ENCODE measurements at places on chromosomes 11 and 22.

DNA sequence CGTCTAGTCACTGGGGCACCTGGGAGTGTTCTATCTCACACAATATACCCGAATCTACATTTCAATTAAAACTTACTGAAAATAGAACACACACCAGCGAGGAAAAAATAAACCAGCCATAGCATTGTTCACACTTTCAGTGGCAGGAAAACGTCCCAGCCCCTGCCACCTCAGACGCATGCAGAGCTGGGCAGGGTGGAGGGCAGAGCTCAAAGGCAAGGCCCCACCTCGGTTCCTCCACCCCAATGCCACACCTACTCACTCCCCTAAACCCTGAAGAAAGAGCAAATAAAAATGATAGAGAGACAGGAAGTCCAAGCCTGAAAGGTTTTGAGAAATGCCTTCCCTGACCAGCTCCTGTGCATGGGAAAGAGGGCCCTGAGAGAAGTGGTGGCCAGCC is 14.8 kb downstream of the B3GNT6 start:
- no peak for DNase-seq

DNA sequence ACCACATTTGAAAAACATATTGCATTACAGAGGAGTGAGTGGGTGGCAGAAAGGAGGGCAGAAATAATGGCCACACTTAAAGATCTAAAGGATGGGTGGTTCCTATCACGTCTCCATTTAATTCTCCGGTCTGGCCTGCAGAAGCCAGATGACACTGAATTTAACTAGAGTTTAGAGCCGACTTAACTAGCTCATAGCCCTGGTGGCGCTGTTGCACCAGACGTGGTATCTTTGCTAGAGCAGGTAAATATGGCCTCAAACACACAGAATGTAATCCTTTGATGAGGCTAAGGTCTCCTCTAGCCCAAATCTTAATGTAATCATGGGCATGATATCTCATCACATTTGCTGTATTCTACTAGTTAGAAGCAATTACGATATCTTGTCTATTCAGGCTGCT is 51.5 kb upstream of the GAL start:
- DNase-seq, result peak; percentile 59

- DNase-seq, result peak; percentile 61
These were observed 1.5 kb upstream of the TRABD start for GRCh38 chr22:50184004-50184901.

GRCh38 chr11:66183494-66184048 is 84.9 kb upstream of the RAB1B start:
- no peak for DNase-seq

GRCh38 chr11:112734207-112734606 is 227.0 kb upstream of the NCAM1 start:
- DNase-seq, result peak; percentile 46

- DNase-seq, result no peak
These were observed 11.0 kb downstream of the RBFOX2 start for GRCh38 chr22:36017651-36018091.

DNA sequence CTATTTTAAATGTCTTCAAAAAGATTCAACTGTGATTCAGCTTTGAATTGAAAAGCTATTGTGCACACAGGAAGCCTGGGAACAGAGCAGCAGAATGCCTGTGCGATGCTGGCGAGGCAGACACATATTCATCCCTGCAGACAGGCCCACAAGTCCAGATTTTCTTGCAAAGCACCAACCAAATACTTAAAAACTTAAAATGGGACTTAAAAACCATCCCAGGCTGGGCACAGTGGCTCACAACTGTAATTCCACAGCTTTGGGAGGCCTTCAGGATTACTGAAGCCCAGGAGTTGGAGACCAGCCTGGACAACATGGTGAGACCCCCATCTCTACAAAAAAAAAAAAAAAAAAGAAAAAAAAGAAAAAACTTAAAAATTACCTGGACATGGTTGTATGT is 122.6 kb upstream of the SERPIND1 start:
- no peak for DNase-seq

- peak; percentile 25 for DNase-seq
These were observed 12.3 kb downstream of the ARFGAP3 start for GRCh38 chr22:42844756-42845155.

DNA sequence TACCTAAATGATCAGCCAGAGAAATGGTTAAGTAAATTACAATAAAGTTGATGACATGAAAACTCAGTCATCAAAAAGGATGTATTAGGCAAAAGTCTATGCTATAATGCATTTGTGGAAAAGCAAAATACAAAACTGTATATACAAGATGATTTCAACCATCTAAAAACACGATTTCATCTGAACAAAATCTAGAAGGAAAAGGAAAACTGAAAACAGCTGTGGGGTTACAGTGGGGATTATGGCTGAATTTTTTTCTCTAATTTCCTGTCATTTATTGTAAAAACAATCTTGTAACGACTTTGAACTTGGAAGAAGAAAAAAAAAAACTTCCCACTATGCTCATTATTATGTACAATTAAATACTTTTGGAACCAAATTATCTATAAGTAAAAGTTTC is 30.3 kb downstream of the CHEK2 start:
- DNase-seq, result peak; percentile 10

DNA sequence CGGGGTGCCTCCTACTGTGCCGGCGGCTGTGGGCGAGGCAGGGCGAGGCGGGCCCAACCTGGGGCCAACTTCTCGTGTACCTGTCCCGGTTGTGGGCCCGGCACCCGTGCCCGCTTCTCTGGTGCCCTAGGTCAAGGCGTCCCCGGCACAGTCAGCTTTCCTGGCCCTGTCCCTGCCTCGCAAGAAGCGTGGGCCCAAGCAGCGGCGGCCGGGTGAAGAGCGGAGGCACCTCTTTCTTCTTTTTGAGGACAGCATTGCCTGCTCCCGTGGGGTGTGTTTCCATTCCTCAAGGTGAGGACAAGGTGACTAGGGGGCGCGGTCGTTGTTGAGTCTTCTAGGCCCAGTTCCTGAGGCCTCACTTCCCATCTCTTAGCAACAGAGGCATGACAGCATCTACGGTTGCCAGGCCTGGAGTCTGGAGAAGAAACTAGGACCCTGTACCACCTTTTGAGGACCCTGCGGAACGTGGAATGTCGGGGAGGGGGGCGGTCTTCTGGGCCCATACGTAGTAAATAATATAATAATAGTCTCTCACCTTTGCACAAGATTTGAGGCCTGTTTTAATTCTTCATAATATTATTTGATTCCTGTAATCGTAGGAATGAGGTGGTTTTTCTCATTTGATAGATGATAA is 418 bp downstream of the ACO2 start:
- no peak for DNase-seq

GRCh38 chr11:47573321-47573720 is 5.4 kb downstream of the KBTBD4 start:
- no peak for DNase-seq

DNA sequence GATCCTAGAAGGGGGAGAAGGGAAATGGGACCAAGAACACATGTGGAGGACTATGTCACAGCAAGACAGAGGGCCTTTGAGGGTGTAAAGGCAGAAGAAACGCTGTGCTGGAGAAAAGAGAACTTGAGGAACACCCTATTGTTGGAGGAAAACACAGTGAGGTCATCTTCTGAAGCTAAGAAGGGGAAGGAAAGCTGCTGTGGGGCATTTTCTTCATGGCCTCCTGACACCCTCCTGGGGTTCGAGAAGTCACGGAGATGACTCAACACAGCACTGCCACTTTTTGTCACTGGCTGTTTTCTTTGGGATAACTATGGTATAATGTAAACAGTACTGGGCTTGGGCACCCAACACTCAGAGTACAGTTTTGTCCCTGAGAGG is 492.6 kb upstream of the CADM1 start:
- DNase-seq, result no peak

DNA sequence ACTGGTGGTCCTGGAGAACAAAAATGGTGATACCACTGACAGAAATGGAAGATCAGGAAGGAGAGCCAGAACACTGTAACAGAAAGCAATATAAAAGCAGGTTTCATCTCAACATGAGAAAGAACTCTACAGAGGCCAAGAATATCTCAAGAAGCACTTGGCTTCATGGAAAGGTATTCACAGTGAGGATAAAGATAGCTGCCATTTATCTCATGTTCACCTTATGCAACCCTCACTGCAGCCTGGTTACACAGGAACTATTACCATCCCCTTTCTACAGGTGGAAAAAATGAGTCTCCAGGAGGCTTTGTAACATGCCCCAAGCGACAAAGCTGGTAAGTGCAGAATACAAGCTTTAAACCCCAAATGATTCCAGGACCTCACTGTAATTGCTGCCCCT is 606.1 kb upstream of the CADM1 start:
- no peak for DNase-seq

DNA sequence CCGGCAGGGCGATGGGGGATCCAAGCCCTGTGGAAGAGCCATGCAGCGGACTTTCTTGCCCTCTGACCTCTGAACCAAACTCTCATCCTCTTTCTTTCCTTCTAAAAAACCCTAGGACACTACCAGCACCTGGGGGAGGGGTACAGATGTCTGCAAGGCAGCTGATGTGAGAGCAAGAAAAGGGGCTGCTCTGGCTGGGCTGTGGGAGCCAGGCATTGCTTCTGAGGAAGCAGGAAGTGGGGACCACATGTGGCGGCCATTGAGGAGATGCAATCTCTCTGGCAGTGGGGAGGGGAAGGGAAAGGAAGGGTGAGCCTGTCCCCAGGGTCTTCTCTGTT is 36.0 kb downstream of the FAM83F start:
- no peak for DNase-seq

DNA sequence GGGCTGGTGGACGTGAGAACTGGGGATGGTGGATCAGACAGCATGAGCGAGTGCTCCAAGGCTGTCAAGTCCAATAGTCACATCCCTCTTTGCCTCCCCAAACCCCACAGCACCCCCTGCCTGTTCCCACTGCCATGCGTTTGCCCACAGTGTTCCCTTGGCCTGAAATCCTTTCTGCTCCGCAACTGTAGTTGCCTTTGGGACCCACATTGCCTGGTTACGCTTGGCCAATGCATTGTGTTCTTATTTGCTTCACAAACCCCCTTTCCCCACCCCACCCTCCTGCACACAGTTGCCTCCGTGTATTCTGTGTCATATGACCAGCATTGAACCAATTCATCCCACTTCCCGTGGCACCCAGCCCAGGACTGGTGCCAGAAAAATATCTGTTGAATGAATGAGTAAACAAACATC is 2.1 kb upstream of the KIAA0930 start:
- DNase-seq, result no peak

- no peak for DNase-seq
These were observed 16.5 kb downstream of the CSTPP1 start for GRCh38 chr11:46953093-46953492.

GRCh38 chr11:91081440-91082043 is 858.7 kb upstream of the CHORDC1 start:
- DNase-seq, result peak; percentile 25

- no peak for DNase-seq
These were observed at the start of gene OR5AK2 for GRCh38 chr11:56988614-56989013. Gene OR5AK2 (plus strand): TSS chr11:56988914. CDS start chr11:56988914, 0 bp downstream.

DNA sequence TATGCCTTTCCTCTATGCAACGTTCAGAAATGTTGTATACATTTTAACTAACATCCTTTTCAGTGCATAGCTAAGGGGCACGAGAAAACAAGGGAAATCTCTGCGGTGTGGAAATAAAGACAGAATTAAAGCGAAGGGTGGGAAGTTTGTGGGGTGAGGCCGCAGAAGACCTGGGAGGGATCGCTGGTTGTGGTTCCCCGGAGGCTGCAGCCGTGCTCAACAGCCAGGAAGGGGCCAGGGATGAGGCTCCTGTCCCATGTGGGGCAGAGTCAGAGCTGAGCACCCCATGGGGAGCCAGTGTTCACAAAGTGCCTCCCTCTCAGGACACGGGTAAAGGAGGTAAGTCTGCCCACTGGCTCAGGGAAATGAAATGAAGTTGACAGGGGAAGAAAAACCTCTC is 67.5 kb downstream of the MYEOV start:
- no peak for DNase-seq

- DNase-seq, result no peak
These were observed 132.0 kb upstream of the NAV2 start for GRCh38 chr11:19580646-19581045.

- no peak for DNase-seq
These were observed 112.4 kb downstream of the CACNA1I start for GRCh38 chr22:39682994-39683393.

GRCh38 chr11:35618497-35619115 is 346 bp downstream of the FJX1 start:
- DNase-seq, result no peak

GRCh38 chr11:106403751-106404150 is 326.3 kb downstream of the AASDHPPT start:
- DNase-seq, result no peak

DNA sequence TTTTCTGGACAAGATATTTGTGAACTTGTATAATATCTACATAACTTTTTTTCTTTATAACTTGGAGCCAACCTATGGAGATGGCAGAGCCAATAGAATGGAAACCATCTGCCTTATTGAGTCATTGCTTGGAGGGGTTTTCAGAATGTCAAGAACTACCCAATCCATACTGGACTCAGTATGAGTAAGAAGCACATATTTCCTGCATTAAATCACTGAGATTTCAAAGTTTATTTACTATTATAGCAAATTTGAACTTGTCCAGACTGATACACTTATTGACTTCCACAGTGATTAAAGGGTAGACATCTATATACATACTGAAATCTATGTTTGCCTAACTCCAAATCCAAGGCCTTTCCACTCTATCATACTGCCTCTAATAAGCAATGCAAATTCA is 704.0 kb downstream of the KCNA4 start:
- DNase-seq, result peak; percentile 69

DNA sequence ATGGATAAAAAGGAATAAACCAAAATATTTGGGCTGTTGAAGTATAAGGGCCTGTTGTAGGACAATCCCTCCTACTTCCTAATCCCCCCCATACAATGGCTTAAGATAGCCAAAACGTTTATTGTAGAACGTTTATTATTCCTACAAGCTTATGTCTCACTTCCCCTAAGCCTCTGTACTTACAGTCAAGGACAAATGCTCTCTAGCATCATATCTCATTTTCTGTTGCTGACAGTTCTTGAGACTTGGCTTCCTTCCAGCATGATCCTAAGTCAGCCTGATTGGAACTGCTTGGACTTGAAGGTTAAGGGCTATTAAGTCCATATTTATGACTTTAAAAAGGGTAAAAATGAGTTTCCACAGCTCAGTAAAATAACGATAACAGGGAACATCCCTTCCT is 8.8 kb downstream of the MISFA start:
- no peak for DNase-seq

GRCh38 chr11:47928426-47928825 is 51.9 kb upstream of the PTPRJ start:
- DNase-seq, result no peak

GRCh38 chr22:36350751-36351594 is 36.8 kb downstream of the MYH9 start:
- DNase-seq, result no peak

DNA sequence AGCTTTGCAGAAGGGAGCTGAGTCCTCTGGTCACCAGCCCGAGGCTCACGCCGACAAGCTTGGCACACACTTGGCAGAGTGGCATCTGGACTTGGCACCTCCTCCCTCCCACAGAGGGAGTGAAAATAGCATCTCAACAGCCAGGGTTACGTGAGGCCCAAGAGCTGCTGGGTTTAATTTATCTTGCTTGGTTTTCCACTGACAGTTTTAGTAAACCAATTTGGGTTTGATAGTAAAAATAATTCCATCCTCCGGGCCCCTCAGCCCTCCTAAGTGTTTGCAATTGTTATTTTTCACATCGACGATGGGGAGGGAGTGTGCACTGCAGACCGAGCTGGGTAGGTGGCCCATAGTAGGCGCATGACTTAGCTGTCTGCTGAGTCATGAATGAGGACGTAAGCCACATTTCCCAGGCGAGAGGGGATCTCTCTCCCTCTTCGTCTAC is 107.6 kb upstream of the ASPHD2 start:
- DNase-seq, result peak; percentile 36

GRCh38 chr11:863023-863909 is 20.6 kb downstream of the TSPAN4 start:
- no peak for DNase-seq

- DNase-seq, result no peak
These were observed 936 bp downstream of the CECR2 start for GRCh38 chr22:17370026-17370765.

All from fibroblast of the aortic adventitia (primary cell).